ENCODE measurements at places on chromosomes 11 and 22.

DNA sequence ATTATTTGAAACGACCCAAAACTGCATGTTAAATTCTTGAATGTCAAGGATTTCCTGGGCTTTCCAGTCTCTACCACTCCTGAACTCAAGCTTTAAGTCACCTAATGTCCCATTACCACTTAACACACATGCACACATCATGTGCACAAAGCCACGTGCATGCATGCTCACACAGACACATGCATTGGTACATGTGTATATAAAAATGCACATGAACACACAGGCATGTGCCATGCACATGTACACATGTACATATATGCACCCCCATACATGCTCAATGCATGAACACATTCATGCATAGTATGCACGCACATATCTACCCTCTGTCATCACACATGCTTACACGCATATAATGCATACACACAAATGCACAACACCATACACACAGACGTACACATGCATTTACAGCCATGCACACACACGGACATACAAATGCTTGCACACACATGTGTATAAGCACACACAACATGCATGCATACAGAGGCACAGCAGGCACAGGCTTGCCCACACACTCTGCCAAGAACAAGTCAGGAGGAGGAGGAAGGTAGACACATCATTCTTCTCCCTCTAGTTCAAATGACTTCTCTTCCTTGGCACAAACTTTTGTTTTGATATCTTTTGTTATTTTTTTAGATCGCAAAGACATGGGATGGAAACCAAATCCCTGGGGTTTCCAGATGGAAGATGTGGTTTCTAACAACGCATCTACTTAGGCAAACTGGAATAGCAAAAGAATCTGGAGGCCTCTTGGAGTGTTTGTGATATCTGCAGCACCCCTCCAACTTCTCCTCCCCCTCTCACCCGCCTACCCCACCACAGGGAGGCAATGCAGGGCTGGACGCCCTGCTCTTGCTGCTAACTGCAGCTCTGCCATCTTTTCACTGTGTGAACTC is 24.6 kb downstream of the RASD2 start:
- no peak for DNase-seq

DNA sequence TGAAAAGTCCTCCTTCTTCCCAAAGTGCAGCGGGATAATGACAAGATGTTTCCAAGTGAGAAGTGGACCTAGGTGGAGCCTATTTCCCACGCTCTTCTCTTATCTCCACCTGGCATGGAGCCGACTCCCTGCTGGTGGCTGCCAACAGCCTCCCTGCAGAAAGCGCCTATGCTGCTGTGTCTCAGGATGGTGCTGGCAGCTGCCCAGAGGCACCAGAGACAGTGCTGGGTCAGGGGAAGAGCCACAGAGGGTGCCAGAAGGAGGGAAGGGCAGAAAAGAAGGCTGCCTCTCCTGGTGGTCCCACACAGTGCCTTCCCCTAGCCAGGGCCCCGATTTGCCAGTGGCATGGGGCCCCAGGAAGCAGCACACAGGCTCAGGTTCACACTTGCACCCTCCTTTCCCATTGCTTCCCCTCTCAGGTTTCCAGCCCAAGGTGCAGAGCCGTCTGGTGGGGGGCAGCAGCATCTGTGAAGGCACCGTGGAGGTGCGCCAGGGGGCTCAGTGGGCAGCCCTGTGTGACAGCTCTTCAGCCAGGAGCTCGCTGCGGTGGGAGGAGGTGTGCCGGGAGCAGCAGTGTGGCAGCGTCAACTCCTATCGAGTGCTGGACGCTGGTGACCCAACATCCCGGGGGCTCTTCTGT is 19.0 kb downstream of the CD5 start:
- no peak for DNase-seq

- no peak for DNase-seq
Measured at GRCh38 chr11:57237204-57237681, at the start of gene APLNR. TSS of gene APLNR (minus strand) at chr11:57237250. CDS start at chr11:57237004, 246 bp downstream.

DNA sequence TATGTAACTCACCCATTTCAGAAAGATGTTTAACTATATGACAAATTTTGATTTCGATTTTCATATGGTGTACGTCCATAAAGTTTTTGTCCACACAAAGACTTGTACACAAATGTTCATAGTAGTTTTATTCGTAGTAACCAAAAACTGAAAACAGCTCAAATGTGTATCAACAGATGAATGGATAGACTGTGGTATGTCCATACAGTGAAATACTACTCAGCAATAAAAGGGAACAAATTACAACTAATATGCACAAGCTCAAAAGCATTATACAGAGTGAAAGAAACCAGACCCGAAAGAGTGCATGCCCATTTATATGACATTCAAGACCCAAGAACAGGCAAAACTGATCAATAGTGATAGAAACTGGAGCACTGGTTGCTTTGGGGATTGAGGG is 64.0 kb downstream of the MN1 start:
- DNase-seq, result no peak

GRCh38 chr22:44730490-44731356 is 21.7 kb upstream of the ARHGAP8 start:
- no peak for DNase-seq

- DNase-seq, result no peak
Measured at GRCh38 chr11:60241786-60242185, 1.2 kb downstream of the MS4A4E start.

GRCh38 chr22:20919718-20920117 is 2.5 kb downstream of the CRKL start:
- no peak for DNase-seq

DNA sequence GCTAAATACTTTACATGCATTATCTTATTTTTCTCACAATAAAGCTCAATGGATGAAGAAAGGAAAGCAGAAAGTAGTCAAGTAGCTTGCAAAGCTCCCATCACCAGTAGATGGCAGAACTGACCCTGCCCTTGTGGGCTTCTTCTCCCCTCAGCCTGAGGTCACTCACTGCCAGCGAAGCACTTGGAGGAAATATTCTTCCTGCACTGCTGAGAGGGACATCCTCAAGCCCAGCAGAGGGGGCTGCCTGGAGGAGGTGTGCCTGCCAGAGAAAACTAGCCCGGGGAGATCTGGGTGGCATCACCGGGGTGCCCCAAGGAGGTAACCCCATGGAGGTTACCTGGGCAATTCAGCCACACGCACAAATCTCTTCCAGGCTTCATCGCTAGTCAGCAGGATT is 6.6 kb downstream of the APOL4 start:
- no peak for DNase-seq

GRCh38 chr22:31489632-31490495 is at the start of gene EIF4ENIF1:
TSS of gene EIF4ENIF1 (minus strand) at chr22:31489842. CDS start at chr22:31488718, 1,124 bp downstream.
- peak; percentile 47 for DNase-seq

GRCh38 chr11:72352859-72353551 is 81.3 kb downstream of the CLPB start:
- DNase-seq, result no peak

GRCh38 chr11:122330279-122330965 is 214.4 kb upstream of the BLID start:
- DNase-seq, result no peak

GRCh38 chr11:82775736-82776346 is 42.2 kb upstream of the FAM181B start:
- peak; percentile 40 for DNase-seq

- DNase-seq, result no peak
Measured at GRCh38 chr22:20158391-20159036, 7.7 kb upstream of the CCDC188 start.

GRCh38 chr11:113906038-113906437 is 1.4 kb downstream of the HTR3B start:
- DNase-seq, result no peak

DNA sequence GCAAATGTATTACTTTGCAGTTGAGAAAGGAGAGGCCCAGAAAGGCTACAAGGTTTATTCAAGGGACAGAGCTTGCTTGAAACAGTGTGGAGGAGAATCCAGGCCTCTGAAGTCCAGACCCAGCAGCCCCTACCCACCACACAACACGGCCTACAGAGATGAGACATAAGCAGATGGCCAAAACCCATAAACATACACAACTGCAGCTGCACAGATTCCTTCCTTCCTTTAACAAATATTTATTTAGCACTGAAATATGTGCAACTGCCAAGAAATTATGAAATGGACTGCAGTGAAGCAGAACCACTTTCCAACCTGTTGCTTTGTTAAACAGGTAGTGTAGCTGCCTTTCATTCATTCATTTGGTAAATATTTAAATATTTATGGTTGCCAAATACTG is 122.3 kb downstream of the SPATA19 start:
- no peak for DNase-seq

GRCh38 chr22:27546157-27546935 is 255.2 kb downstream of the MN1 start:
- DNase-seq, result no peak

GRCh38 chr11:118885319-118885718 is 1.6 kb downstream of the CXCR5 start:
- DNase-seq, result no peak

- no peak for DNase-seq
Measured at GRCh38 chr11:59365232-59366018, 6.7 kb downstream of the OR5AN1 start.

DNA sequence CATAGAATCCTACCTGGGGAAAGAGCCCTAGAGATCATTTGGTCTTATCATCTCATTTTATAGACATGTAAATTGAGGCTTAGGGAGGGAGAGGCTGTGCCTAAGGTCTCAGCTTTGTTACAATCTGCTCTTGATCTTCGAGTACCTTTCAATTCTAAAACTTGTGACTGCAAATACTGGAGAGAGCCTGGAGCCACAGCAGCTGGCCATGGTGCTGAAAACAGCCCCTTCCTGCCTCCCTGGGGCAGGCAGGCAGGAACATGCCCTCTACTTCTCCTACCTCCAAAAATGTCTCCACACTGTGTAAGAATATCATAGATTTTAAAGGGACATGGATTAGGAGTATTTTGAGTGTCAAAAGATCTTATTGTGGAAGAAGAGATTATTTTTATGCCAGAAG is 52.2 kb downstream of the C22orf42 start:
- no peak for DNase-seq

DNA sequence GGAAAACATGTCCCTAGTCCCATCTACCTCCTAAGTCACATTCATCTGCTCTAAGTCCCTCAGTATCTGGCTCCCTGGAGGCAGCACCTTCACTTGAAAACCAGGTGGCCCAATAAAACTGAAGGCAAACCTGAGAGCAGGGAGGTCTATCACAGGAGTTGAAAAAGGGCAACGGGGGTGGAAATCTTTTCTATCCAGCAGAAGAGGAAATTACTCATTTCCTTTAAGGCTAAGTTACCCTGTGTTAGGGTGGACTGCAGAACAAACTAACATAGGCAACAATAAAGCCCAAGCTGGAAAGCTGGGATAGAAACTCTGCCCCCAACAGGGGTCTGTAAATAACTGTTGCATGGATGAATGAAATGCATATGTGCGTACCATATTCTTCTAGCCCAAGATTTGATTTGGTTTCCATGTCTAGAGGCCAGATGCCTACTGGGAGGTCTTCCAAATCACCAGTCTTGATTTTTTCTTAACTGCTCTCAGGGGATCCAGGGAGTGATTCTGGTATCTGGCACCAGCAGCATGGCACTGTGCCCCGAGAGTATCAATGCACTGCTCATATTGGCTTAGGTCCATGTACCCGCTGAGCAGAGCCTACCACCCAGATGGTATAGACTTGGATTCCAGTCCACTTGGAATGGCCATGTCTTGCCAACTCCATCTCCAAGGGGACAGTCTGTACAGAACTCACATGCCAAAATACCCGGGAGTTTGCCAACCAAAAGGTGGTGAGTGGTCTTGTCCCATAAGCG is 350.0 kb upstream of the NCAM1 start:
- no peak for DNase-seq

DNA sequence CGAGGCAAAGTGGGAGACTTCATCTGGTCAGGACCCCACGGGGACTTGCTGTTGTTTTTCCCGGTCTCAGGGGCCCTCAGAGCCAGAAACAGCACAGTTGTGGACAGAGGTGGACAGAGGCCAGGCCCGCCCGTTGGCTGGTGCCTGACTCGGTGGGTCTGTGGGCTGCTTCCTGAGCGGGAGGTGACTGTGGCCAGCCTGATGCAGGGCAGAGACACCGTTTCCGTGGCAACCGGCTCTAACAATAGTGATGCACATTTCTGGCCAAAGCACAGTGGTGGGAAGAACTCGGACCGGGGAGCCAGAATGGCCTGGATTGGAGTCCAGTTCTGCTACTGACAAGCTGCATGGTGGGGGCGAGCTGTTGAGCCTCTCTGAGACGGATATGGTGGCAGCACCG is 58.7 kb upstream of the ATXN10 start:
- no peak for DNase-seq
